ENCODE measurements at places on chromosomes 4 and X.
A peak's percentile ranks its signal among the peaks of the same experiment; 100 is the strongest.

GRCh38 chr4:110106931-110107296 lies 91.5 kb downstream of the ELOVL6 start:
- no peak for DNase-seq

DNA sequence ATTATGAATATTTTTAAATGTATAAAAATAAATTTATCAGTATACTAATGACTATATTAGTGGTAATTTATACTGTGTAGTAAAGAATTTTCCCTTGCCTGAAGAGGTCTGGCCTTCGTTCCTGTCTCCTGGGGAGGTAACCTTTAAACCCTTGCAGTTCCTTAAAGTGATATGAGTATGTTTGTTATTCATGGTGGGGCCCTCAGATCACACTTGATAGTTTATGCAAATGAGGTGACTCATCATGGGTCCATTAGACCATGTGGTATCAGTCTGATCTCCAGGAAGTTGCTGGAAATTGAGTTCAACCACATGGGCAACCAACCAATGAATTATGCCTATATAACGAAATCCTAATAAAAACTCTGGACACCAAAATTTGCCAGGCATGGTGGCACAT lies 904.1 kb downstream of the RPA4 start:
- no peak for DNase-seq

DNA sequence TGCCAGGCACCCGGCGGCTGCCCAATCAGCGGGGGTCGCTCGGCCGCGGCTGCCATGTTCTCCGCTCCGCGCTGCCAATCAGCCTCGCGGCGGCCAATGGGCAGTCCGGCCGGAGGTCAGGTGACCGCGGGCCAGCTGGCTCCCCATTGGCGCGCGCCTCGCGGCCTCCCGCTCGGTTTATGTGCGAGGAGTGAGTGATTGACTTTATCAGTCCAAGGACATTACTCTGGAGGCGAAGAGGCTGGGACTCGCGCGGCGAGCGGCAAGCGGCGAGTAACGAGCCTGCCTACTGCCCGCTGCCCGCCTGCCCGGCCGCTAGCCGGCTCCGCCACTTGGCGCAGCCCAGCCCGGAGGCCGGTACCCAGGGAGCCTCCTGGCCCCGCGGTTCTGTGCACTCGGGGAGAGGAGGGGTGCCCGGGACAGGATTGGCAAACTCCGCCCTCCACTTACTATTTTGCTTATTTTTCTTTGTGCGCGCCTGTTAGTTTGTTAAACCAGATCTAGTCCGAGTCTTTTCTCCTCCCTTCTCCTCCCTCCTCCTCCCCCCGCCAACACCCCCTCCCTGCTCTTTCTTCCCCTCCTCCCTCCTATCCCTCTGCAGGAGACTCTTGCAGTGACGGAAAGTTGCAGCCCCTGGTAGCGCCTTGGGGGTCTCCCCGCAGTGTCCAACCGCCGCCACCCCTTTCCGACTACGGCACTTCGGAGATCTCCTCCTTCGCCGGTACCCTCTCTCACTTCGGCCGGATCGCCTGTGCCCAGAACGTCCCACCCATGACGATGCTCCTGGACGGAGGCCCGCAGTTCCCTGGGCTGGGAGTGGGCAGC lies at the start of gene ZIC3:
ZIC3 (plus strand) TSS at position 207 of the 825 bp plus-strand sequence; CDS start at position 772, 565 bp downstream.
- peak; percentile 78 for DNase-seq

DNA sequence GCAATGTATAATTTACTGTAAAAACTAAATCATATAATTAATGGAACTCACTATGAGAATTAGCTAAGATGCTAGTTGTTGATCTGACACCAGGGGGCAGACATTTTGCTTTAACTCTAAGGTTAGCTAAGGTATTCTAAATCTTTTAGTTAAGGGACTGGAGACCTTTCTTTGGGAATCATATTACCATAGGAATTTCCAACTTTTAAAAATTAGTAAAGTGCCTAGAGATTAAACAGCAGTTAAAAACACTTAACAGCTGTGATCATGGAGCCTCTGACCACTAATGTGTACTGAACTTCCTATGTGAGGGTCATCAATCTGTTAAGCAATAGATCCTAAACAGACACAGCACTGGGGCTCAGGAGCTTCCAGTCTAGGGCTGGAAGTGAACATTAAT lies 226.6 kb downstream of the NSUN7 start:
- DNase-seq: peak; percentile 44

GRCh38 chrX:150731795-150732194 lies 38.6 kb downstream of the MTMR1 start:
- DNase-seq: no peak

DNA sequence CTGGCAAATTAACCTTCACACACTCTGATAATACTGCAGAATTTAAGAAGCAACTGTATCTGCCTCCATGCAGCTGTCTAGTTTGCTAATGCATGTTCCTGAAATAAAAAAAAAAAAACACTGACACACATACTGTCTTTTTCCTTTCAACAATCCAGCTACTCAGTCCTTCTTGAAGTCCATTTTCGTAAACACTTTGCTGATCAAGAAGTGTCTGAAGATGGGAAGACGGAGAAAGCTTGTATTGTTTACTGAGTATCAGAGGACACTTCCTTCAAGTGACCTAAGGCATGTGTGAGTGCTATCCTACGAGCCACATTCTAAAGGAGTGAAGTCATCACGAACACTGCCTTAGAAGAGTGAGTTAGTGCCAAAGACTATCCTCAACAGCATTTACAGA lies 82.6 kb downstream of the LUZP4 start:
- DNase-seq: no peak

- peak; percentile 77 for DNase-seq
Measured at GRCh38 chr4:139921429-139922184, 232.4 kb downstream of the MAML3 start.

DNA sequence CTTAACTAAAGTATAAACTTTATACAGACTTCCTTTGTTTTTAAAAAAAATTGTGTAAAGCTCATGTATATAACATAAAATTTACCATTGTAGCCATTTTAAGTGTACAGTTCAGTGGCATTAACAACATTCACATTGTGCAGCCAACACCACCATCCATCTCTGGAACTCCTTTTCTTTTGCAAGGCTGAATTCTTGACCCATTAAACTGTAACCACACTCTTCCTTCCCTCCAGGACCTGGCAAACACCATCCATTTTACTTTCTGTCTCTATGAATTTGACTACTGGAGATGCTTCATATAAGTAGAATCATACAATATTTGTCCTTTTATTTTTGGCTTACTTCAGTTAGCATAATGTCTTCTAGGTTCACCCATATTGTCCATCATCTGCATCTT lies 104.7 kb downstream of the RASL11B start:
- no peak for DNase-seq

GRCh38 chr4:72410158-72410557 lies 158.9 kb downstream of the ADAMTS3 start:
- no peak for DNase-seq

DNA sequence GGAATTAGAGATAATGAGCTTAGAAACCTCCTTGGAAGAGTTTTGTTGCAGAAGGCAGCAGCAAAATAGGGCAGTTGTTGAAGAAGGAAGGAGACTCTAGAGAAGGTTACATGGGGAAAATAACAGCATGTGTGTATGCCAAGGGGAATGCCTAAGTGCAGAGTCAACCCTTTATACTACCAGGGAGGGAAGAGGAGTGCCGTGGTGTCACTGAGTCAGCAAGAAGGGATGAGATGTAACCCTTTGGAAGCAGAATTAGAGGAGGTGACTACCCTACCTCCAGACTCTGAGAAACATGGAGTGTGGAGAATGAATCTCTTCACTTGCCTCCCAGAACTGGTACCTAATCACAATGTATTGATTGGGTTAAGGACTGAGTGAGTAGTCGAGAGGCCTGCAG lies 6.7 kb upstream of the GABRE start:
- no peak for DNase-seq

- DNase-seq: no peak
Measured at GRCh38 chr4:40842318-40842717, 92.6 kb downstream of the NSUN7 start.

GRCh38 chrX:45697591-45697990 lies 496.9 kb upstream of the DIPK2B start:
- no peak for DNase-seq

DNA sequence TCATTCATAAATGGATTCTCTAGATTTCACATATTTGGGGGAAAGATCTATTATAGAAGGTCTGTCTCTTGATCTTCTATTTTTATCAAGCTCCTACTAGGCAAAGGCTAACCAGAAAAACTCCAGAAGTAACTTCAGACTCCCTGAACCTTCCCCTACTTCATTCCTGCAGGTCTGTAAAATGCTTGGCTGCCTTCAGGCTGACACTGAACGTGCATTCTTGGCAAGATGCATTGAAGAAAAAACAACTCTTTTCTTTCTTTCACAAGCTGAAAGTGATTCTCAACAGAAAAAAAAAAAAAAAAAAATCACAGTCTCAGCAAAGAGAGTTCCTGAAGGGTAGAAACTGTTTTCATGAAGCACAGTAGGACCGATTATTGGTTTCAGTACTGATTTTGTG lies 12.7 kb downstream of the OPHN1 start:
- DNase-seq: no peak

- DNase-seq: no peak
Measured at GRCh38 chr4:52822583-52822971, 39.5 kb upstream of the RASL11B start.

- DNase-seq: no peak
Measured at GRCh38 chr4:139965789-139966188, 188.2 kb downstream of the MAML3 start.

DNA sequence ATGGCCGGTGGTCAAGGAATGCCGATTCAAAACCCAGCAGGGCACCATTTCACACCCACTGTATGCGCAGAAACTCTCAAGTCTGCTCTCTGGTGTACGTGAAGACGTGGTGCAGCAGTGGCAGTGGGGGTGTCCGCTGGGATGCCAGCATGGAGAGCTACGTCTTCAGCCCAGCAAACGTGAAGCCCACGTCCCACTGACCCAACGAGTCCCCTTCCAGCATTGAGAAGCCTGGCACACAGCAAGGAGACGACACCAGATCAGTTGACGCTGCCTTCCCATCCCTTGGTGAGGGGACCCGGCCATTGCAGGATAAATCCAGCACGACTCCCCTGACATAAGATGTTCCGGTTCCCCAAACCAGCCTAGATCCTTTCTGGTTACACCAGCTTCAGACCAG lies 2.2 kb upstream of the PLXNB3 start:
- DNase-seq: no peak

GRCh38 chr4:23889814-23890341 lies at the start of gene PPARGC1A:
TSS of gene PPARGC1A (minus strand) at chr4:23890047. CDS start at chr4:23889957, 90 bp downstream.
- peak; percentile 77 for DNase-seq

DNA sequence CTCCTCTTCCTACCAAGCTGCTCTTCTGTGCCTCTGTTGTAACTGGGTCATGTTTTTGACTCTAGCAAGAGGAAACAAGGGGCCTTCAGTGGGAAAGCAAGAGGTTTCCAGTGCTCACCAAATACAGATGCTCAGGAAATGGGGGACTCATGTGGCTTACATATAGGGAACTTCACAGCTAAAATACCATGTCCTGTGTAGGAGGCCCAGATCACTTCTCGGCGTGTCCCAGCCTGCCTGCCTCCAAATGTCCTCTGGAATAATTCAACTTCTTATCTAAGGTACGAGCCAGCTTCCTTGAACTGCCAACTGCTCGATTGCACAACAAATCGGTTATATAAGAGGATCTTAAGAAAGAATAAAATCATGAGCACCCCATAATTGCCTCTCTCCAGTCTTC lies 161.3 kb downstream of the KIT start:
- DNase-seq: no peak

DNA sequence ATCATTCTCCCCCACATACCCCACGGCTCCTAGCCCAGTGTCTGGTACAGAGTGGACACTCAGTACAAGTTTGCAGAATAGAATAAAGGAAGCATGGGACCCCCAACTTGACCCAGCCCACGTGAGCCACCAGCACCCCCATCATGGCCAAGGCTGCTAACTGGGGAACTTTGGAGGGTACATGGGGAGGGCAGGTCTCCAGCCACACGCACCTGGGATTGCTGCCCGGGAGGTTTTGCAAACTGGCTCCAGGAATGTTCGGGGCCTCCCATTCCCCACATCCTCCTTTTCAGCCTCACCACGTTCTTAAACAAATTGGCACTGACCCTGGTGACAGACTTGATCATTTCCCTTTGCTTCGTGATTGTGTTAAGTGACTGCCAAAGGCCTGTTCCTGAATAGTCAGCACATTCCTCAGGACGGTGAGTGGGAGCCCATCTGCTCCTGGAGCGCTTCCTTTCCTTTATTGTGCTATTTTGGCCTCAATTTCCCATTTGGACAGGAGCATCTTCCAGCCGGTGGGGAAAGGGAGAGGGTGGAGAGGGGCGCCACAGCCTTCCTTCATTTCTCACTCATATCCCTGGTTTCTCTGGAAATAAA lies 18.7 kb upstream of the XPNPEP2 start:
- DNase-seq: no peak

DNA sequence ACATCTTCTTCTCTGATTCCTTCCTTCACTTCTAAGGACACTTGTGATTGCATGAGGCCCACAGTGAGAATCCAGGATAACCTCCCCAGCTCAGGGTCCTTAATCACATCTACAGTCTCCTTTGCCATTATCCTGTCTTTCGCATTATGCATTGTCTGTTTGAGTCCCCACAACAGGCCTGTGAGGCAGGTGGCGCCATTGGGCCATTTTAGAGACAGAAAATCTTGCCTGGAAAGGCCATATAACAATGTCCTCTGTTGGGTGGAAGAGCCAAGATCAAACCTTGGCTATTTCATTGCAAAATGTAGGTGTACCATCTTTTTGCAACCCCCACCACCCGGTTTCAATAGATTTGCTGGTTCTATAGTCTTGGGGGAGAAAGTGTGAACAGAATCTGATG lies 11.8 kb upstream of the DCUN1D4 start:
- peak; percentile 55 for DNase-seq

GRCh38 chr4:73533515-73534422 lies 52.2 kb downstream of the AFM start:
- no peak for DNase-seq

- no peak for DNase-seq
Measured at GRCh38 chr4:513327-513726, 14.3 kb downstream of the PIGG start.

GRCh38 chr4:8127051-8127826 lies 31.4 kb downstream of the ABLIM2 start:
- DNase-seq: no peak

- DNase-seq: no peak
Measured at GRCh38 chr4:6696611-6697010, 2.9 kb downstream of the S100P start.

DNA sequence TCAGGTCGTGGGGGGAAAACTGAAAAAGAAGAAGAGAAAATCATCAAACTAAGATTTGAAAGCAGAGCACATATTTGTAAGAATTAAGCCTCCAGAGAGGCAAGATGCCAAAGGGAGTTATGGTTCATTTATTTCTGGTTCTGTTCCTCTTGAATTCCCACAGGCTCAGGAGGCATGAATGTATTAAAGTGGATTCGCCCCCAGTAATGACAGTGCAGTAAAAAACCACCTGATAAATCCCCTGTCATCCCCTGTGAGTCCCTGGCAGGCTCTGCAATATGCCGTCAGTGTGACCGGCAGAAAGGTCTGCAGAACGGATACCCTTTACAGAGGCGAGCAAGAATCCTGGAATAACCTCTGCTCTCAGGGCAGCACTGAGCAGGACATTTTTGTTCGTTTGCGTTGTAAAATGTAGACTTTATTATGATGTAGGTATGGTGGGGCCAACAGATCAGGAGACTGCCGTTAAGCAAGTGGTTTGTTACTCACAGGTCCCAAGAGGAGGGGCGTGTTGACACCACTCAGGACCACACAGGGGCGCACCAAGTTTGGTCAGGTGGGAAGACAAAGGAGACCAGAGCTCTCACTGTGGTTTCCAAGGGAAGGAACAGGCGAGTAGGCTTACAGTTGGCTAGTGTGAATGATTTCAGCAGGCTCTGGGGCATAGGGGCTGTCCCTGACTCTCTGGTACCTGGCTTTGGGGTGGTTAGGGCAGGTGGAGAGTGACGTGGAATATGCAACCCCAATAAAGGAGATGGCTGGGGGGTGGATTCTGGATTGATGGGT lies 75.3 kb downstream of the DHRSX start:
- DNase-seq: peak; percentile 50

Measured in cerebellar cortex (tissue), 1 donor.